ENCODE measurements at places on chromosomes 7 and 10.

DNA sequence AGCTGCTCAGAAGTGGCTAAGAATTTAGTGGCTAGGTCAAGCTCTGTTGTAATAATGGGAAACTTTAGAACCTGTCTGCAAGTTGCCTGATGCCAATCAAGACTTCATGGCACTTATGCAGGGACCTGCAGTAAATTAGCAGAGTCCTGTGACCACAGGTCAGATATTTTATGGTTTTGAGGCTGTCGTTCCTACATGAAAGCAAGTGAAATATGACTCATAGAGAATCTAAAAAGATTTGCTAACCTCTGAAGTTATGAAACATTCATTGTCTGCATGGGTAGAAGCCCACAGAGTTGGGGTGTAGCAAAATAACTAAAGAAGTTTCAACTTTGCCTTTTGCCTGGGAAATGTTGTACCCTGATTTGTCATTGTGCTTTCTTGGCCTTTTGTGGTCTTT is 32.3 kb downstream of the SLC39A12 start:
- DNase-seq, result peak; percentile 56

DNA sequence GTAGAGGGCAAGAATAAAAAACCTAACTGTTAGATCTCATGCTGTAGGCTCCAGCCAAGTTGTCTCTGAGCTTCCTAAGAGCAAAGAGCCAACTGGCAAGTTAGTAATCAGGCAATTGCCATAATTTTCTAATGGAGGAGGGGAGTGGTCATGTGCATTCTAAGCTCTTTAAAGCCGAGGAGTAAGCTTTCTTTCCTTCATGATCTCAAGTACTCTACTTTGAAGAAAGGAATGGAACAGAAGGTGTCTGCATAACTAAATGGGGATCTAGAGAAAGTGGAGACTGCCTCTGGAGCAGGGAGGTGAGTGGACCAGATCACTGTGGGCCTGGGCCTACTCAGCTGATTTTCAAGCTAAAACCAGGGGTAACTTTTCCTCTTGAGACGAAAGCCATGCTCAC is 37.7 kb upstream of the TOMM7 start:
- no peak for DNase-seq

DNA sequence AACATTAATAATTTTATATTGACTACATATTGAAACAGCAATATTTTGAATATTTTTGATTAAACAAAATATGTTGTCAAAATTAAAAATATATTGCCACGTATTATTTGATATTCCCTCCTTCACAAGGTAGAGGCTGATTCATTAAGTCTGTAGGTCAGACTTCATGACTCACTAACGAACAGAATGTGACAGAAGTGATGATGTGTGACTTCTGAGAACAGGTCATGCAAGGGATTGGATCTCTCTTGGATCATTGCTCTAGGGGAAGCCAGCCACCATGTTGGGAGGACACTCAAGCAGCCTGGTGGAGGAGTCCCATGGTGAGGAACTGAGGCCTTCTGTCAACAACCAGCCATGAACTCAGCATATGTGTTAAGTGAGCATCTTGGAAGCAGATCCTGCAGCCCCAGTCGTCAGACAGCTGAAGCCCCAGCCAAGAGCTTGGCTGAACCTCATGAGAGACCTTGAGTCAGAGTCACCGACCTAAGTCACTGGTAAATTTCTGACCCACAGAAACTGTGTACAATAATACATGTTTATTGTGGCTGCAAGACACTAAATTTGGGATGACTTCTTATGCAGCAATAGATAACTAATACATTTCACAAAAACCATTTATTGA is 66.6 kb downstream of the HTR5A start:
- DNase-seq, result no peak

DNA sequence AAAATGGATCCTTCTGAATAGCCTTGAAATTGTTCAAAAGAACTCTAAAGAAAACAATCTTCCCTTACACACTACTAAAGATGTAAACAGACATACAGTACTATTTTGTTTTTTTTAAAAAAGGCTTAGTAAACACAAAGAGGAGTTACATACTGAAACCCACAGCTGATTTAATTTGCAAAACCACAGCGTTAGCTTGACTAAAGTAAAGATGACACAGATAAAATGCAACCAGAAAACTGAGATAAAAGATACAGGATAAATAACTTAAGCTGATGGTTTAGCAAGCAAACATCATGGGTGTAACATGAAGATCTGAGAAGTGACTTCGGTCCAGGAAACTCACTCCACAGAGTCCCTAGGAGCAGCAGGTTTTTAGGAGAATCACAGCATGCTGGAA is 21.8 kb downstream of the PRKCQ start:
- DNase-seq, result no peak

Data from fibroblast of skin of right biceps (primary cell).